ENCODE measurements at places on chromosomes 5 and 9.
A peak's percentile ranks its signal among the peaks of the same experiment; 100 is the strongest.

DNA sequence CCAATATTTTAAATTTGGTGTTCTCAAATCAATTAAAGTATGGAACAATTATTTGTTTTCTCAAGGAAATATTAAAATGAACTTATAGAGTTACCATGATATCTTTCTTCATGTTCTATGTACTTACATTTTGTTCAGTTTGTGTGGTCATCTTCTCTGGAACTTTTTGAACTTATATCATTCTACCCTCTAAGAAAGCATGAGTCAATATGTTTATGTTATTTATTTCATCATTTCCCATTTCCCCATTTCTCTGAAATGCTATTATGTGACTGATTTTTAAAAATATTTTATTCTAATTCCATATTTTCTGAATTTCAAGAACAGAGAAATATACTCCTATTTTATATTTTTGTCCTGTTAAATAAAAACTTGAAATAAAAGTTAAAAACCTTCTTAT is 123.5 kb upstream of the ACOT12 start:
- no peak for DNase-seq

DNA sequence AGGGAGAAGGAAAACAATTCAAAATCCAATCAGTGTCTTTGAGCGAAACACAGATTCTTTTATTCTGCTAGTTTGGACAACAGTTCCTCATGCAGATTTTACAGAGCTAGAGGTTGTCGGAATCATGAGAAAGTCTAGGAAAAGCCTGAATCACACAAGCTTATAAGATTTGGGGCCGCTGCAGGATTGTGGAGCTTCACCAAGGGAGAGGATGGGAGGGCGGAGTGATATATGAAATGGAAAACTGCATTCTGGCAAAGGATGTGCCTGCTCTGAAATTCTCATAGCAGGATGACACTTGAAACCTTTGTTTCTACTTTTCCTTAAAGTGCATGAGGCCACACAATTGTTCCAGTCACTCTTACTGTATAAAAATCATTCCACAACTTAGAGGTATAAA is 134.3 kb downstream of the OR2K2 start:
- no peak for DNase-seq

GRCh38 chr9:75483636-75484035 is 395.3 kb downstream of the OSTF1 start:
- DNase-seq = no peak

GRCh38 chr5:32942225-32942989 is 231.3 kb downstream of the NPR3 start:
- DNase-seq = no peak

DNA sequence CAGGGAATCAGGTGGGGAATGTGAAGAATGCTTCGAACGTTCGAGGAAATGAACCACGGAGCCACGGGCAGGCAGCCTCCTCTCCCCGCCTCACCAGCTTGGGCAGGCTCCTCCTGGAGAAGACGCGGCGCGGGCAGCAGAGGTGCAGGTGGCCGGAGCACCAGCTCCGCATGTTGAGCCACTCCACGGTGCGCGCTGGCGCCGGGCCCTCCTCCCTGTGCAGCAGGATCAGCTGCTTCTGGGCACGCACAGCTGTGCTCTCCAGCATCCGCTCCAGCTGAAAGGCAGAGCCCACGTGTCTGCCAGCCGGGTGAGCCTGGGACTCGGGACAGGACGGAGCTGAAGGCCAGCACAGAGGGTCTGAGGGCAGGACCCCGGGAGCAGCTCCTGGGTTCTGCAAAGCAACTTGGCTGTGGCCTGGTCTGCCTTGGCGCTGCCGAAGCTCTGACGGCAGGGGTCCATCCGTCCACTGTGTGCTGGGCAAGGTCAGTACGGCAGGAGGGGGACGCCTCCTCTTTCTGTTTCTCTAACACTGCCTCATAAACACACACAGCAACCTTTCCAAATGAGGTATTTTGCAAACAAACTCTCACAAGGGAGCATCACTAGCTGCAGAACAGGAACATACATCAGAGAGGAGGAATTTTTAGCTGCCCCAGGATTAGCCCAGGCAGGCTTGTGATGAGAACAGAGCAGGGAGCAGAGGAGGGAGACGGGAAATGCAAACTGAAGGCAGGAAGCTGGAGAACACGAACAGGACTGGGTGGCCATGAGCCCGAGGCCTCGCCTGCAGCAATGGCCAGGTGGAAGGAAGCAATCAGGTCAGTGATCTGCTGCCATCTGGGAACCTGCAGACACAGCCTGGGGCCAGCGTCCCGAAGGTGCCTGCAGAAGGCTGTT is 20.1 kb upstream of the NSMF start:
- no peak for DNase-seq

DNA sequence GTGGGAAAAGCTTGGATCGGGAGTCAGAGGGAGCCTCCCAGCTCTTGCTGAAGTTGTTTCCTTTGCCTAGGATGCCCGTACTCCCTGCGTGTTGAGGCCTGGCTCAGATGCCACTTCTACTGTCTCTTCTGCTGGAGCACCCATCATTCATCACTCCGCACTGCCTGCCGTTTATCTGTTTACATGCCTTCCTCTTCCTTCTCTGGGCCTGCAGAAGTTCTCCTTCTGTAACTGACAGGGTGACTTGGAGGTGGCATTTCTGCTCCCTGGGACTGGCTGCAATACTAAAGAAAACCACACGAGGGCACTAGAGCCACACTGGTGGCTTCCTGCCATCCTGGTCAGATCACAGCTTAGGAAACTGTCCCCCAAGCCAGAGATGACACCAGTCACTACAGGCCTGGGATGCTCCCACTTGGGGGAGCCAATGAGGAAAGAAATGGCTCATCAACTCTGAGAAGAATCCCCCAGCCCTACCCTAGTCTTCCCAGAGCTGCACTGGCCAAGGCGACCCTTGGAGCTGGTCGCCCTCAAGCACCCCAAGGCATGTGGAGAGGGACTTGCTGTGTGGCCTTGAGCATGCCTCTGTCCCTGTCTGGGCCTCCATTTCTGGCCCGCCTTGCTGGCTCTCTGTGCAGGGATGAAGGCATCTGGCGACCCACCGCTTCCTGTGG is 9.7 kb upstream of the SLC25A51 start:
- DNase-seq = peak; percentile 80

DNA sequence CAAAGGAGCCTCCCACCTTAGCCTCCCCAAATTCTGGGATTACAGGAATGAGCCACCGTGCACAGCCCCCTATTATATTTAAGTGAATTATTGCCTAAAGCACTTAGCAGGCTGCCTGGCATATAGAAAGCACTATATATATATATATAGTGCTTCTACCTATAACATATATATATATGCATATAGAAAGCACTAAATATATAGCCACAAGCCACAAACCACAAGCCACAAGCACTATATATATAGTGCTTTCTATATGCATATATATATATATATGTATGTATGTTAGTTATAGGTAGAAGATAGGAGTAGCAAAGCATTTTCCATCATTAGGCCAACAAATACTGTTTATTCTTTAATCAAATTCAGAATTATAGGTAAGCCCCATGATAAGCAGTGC is 185.8 kb downstream of the CWC27 start:
- DNase-seq = no peak

- no peak for DNase-seq
Measured at GRCh38 chr5:80122579-80122978, 87.4 kb downstream of the THBS4 start.

GRCh38 chr5:170791325-170791954 is 7.9 kb downstream of the GABRP start:
- no peak for DNase-seq

DNA sequence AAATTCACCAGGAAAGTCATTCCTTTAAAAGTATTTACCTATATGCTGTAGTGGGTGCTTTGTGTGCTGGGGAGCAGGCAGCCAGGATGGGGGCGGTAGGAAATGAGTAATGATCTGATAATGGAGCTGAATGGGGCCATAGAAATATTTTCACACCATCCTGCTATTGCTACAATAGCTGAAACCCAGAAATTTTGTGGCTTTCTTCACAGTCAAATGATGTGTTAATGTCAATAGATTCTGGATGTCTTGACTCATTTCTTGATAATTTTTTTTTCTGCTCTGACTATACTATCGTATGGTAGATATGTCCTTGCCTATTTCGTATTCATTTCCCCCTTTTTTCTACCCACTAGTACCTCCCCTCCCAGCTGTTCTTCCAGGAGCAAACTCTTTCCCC is 59.5 kb downstream of the RORB start:
- DNase-seq = no peak

DNA sequence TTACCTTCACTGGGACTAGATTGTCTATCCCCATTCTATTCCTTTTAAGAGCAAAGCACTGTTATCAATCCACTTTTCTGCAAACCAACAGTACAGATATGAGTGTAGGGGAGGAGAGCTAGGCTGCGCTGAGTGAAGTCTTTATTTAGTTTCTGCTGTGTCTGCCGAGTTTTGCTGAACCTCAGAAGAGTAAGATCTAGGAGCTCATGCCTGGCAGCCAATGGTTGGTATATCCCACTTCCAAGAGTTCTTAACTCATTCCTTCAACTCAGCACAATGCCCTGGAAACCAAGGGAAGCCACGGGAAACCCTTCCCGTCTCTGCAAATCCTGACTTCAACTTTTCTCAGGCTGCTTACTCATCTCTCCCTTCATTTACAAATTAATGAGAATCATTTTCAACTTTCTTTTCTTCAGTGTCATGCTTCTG is 58.0 kb upstream of the JAK2 start:
- no peak for DNase-seq

DNA sequence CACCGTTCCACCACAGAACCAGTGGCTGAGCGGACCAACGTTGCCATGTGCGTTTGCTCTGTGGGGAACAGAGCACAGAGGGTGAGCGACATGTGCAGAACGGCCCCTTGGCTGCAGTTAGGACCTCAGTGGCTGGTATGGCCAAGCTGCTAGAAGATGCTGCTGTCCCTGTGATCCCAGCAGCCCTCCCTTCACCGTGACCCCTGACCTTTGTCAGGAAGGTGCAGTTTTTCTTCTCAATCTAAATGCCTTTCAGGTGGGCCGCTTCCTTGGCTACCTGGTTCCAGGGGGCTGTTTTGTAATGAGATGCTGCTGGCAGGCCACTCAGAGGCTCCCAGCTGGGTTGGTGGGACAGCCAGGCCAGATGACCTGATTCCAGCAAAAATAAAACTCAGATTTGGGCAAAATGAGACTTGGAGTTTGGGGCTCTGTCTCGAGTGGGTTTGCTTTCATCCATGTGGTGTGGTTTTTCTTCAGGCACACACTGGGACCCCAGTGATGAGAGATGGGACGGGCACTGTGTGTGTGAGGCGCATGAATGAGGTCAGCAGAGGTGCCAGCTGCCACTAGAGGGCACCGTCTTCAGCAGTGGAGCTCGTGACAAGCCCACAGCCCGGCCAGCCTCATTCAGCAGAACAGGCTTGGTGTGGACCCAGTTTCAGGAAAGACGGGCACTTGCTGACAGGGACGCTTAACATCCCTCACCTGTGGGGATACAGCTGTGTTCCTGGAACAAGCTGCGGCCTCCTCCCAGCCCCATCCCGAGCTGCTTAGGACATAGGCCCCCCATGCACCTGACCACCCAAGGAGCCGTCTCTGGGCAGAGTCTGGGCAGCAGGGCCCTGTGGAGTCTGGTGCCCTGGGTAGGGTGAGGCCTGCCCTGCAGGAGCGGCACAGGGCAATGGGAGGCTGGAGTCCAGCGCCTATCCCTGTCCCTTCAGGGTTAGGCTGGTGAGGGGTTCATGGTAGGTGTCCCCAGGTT is 4.1 kb downstream of the MRPS2 start:
- peak; percentile 33 for DNase-seq

DNA sequence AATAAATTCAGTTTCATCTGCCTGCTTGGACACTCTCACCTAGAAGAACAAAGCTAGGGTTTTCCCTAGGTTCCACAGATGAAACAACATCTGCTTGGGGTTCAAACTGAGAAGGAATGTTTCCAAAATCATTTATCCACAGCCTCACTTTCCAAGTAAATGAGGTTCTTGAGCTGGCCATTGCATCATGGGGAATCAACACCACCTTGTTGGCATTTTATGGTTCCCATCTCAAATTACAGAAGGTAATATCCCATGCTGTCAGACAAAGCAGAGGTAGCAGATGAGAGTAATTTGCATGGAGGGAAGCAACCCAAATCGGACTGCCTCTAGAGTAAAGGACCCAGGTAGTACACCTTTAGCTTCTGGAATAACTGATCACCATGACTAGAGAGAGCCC is 10.5 kb upstream of the NR4A3 start:
- DNase-seq = no peak

DNA sequence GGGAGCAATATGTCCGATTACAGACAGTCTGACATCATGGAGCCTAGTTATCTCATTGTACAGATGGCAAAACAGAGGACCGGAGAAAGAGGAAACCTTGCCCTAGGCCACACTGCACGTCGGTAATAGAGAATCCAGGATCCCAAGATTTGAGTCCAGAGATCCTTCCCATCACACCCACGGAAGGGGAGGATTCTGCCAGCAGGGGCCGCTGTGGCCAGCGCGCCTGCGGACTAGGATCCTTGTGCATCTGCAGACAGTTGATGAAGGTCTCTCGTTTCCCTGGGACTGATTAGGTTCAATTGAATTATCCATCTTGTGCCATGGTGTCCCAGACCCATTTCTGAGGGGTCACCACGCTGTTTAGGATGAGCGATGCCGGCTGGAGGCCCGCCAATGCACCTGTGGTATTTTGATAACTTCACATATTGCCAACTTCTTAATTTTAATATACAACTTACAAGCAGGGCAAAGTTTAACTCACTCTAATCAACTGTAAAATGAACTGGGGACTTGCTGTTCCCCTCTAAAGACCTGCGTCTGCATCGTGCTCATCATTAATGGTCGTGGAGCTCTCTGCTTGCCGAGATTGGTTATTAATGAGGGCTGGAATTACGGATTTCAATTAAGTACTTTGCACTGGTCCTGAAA is 592.7 kb upstream of the BRINP1 start:
- no peak for DNase-seq

DNA sequence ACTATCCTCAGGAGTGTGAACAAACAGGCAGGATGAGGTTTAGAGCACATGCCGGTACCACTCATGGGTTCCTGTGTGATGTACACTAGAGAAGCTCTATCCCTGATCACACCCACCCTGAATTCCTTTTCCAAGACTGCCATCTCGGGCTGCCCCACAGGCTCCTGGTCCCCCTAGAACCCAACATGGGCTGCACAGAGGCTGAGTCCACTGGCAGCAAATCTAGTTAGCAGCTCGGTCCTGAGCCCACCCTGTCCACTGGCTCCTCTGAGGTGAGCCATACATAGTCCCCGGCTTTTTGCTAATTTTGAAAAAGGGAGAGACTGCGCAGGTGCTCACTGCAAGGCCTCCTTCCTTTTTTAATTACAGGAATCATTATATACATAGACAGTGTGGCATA is 227.0 kb downstream of the FSTL4 start:
- no peak for DNase-seq

- DNase-seq = no peak
Measured at GRCh38 chr9:134376386-134377142, 50.3 kb downstream of the RXRA start.

GRCh38 chr9:88691811-88692210 is 156.8 kb downstream of the NXNL2 start:
- no peak for DNase-seq

- DNase-seq = no peak
Measured at GRCh38 chr5:136743052-136743451, 377.7 kb upstream of the TRPC7 start.

Measured in GDM1 (cell line).